ENCODE measurements at places on chromosomes 13 and 19.
A peak's percentile ranks its signal among the peaks of the same experiment; 100 is the strongest.

DNA sequence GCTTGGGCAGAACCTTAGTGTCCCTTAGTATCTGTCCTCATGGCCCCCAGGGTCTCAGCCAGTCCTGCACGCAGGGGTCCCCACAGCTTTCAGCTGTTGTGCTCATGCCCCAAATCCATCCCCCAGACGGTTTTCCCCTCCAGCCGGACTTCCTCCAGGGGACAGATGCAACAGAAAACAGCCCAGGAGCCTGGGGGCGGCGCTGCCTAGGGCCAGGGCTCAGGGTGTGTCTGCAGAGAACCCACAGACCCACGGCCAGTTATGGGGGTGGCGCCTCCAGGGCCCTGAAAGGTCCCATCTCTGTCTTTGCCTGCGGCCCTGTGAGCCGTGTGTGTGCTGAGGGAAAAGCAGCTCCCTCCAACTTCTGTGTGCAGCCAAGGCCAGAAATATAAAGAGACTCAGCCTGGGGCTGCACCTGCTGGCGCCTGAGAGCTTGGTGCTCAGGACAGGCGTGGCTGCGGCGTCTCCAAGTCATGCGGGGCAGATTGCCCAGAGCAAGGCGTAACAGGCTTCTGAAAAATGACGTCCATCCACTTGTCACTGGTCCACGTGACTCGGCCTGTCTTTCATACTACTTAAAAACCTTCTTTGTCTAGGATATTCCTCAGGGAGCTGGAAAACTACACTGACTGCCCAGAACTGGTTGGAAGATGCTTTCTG lies 22.1 kb upstream of the F7 start:
- no peak for DNase-seq

DNA sequence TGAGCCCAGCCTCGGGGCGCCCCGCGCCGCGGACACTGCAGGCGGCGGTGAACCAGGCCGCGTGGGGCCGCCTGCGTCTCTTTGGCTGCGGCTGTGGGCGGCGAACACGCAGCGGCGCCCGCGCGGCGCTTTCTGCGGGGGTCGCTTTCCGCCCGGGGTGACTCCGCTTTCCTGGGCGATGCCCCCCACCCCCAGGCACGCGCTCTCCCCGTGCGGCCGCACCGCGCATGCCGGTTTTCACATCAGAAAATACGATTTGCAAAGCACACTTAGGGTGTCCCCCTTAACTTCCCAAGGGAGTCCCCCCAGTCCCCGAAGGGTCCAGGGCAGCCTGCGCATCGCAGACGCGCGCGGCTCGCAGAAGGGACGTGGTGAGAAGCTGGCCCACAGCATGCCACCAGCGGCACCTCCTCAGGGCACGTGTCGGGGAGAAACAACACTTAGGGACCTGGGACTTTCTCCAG lies 5.3 kb downstream of the F7 start:
- DNase-seq: no peak

- no peak for DNase-seq
Observed at GRCh38 chr19:44741841-44742329, 6.6 kb upstream of the BCL3 start.

DNA sequence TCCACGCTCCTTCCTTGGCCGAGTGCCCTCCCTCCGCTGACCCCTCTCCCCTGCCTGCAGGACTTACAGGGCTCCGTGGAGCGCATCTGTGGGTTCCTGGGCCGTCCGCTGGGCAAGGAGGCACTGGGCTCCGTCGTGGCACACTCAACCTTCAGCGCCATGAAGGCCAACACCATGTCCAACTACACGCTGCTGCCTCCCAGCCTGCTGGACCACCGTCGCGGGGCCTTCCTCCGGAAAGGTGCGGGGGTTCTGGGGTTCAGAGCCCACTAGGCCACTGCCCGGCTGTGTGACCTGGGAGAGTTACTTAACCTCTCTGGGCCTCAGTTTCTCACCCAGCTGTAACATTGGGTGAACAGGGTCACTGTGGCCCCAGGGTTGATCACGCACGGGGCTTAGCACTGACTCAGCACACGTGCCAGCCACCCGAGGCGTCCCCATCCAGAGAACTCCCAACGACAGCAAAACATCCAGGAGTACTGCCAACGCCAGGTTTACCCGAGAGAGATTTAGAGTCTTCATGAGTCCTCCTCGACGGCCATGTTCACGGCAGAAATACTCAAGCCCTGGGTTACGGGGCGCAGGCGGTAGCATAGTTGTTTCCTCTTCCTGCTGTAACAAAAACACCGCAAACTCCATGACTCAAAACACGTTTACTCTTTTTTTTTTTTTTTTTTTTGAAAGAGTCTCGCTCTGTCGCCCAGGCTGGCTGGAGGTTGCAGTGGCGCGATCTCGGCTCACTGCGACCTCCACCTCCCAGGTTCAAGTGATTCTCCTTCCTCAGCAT lies 9.7 kb upstream of the SPACA4 start:
- DNase-seq: no peak

DNA sequence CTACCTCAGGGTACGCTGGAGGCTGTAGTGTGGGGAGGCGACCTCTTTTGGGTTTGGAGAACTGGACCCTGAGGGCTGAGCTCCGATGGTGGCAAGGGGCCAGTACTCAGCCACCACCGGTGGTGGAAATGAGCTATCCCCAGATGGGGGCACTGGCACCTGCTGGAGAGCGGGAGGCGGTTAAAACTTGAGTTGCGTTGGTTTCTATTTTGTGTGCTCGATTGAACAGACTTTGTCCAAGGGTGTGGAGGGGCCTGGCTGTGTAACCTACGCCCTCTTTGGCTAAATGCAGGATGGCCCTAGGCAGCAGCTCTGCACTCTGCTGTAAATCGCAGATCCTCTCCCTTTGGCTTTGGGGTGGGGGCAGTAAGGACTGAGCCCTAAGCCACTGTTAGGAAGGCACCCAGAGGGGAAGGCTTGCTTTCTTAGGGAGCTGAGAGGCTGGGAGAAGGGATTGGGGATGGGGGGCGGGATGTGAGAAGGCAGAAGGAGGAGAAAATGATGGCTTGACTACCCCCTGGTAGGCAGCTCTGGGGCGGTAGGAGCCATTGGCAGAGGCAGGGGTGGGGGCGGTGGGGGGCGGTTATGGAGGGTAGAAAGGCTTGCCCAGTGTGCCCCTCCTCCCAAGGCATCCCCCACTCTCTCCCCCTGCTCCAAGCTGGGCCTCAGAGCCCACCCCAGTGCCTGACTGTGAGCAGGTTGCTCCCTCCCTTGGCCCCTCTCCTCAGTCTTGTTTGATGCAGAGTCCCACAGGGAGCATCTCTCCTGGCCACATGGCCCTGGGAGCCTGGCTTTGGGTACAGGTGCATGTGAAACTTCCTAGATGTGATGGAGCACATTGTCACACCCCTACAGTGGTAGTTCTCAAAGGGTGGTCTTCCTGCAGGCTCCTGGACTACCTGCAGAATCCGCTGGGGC lies 5.0 kb downstream of the VSTM2B start:
- no peak for DNase-seq

GRCh38 chr19:49255674-49256073 lies 69.3 kb downstream of the SLC6A16 start:
- DNase-seq: no peak

GRCh38 chr13:78777396-78777795 lies 118.4 kb upstream of the OBI1 start:
- no peak for DNase-seq

GRCh38 chr13:27933118-27933517 lies 13.3 kb downstream of the PDX1 start:
- no peak for DNase-seq

- no peak for DNase-seq
Observed at GRCh38 chr19:51566489-51567100, 4.5 kb upstream of the ZNF175 start.

- no peak for DNase-seq
Observed at GRCh38 chr19:45468159-45468651, 409 bp downstream of the FOSB start.

DNA sequence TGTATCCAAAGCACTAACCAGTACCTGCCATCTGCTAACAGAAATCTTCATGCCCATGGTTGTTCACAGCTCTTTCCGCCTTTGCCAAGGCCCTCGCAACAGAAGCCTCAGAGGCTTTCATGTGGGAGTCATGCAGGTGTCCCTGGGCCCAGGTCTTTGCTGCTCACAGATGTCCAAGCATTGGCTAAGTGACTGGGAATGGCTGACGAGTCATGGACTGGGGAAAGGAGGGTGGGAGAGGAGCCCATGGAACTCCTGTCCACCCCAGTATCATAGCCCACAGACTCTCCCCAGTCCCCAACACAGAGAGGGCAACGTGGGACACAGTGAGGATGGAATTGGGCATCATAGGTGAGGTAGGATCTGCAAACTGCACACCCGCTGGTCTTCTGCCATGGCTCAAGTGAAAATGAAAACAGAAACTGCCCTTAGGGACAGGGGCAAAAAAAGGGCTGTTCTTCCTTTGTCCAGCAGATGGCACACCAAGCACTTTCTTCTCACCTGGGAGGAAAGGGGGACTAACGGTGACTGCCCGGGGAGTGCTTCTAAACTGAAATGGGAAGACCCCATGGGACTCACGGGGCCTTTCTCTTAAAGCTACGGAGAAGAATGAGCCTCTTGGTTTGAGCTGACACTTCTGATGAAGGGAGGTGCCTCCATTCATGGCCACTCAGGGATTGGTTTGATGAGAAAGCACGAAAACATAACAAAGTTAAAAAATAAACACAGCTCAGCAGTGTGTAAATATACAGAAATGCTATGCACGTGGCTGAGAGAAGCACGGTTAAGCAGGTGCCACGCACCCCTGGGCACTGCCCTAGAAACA lies 11.1 kb upstream of the DHRS12 start:
- DNase-seq: no peak

GRCh38 chr19:3785451-3785937 lies 687 bp downstream of the MATK start:
- peak; percentile 16 for DNase-seq

GRCh38 chr19:39352381-39353255 lies 10.4 kb downstream of the SAMD4B start:
- DNase-seq: no peak

- no peak for DNase-seq
Observed at GRCh38 chr13:64709079-64709478, 2521.1 kb downstream of the PCDH9 start.

DNA sequence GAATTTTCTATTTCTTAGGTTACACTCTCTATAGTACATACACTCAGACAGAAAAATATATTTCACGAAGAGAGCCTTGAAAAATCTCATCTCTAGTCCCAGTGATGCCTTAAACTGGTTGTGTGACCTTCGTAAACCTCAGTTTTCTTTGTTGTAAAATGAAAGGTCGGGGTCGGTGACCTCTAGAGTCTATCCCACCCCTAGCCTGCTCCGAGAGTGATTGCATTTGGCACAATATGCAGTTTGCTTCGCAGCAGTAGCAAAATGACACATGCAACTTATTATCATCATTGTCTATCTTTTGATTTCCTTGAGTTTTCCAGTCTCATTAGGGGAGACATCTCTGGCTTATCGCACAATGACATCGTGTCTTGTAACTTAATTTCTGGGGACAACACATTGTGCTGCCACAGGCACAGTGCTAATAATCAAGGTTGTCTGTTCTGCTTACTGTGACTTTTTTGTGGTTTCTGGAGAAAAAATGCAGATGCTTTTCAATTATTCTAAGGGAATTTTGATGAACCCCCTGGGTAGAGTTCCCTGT lies 115.0 kb downstream of the GGACT start:
- no peak for DNase-seq

- no peak for DNase-seq
Observed at GRCh38 chr13:73664851-73665250, 469.4 kb downstream of the KLF12 start.

DNA sequence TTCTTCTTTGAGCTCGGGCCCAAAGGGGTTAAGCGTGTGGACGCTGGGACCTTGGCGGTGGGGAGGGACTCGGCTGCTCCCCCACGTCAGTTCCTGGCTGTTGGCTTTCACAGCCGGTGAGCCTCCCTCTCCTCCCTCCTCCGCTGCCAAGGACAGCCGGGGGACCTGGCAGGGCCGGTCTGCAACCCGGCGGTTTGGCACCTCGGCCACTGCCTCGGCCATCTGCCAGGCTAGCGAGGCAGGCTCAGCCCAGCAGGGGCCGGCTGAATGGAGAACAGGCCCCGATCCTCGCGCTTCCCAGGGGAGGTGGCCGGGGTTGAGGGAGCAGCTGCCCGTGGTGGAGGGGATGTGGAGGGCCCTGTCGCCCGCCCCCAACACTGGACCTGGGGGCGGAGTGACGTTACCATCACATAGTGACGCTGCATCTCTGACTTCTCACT lies 5.0 kb downstream of the TLE5 start:
- DNase-seq: no peak

- no peak for DNase-seq
Observed at GRCh38 chr13:103284466-103284865, 218.2 kb upstream of the SLC10A2 start.

- DNase-seq: no peak
Observed at GRCh38 chr13:46665633-46666482, 112.9 kb downstream of the LRCH1 start.
